Fibroblast of skin of right biceps (primary cell): ENCODE measurements at places on chromosomes 2 and 18.

GRCh38 chr2:208929139-208929864 lies 494.5 kb upstream of the MAP2 start:
- peak; percentile 18 for DNase-seq

- no peak for DNase-seq
Measured at GRCh38 chr2:17733599-17733998, 20.0 kb downstream of the SMC6 start.

DNA sequence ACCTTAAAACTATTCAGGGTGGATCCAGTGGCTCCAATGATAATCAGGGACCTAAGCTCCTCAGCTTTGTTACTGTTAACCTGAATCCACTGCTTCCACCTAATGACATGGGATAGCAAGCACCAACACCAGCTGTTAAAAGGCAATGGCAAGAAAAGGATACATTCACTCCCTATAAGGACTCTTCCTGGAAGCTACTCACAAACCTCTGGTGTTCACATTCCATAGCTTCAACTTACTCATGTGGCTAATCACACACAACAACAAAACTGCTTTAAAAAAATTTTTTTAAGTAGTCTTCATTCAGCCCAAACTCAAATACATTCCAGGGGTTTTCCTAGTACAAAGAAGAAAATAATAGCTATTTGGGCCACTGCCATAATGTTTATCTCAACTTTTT lies 24.5 kb downstream of the ROCK2 start:
- DNase-seq = peak; percentile 70

DNA sequence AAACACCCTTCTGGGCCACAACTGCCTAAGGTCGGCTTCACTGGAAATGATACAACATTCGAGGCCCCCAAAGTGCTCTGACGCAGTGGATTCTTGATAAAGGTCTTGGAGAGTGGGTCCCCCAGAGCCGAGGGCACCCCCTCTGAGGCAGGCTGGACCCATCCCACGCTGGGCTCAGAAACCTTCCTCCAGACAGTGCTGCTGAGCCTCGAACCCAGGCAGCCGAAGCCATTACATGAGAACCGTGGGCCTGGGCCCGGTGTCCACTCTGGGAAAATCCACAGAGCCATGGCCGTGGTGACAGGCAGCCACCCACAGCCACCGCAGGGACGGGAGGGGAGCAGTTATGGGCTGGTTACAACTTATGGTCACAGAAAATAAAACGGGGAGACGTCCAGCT lies 81.4 kb upstream of the ID2 start:
- no peak for DNase-seq

GRCh38 chr2:174669336-174669735 lies 71.7 kb upstream of the WIPF1 start:
- DNase-seq = no peak

GRCh38 chr2:58709687-58710354 lies 468.7 kb upstream of the FANCL start:
- DNase-seq = no peak

DNA sequence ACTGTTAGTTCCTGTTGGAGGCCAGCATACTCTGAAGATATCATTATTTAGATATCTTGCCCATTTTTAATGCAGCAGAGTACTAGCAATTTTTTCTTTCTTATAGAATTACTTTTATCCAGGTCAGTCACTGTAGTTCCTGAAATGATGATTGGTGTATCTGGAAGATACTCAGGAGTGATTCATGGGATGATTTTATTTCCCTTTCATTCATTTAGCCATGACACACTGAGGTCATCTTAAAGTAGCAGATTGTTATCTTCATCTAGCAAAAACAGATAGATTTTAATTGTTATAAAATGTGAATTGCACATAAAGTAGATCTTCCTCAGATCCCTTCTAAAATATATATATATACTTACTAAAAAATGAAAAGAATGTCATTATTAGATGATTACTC lies 109.1 kb downstream of the PIK3C3 start:
- peak; percentile 26 for DNase-seq

- DNase-seq = peak; percentile 39
Measured at GRCh38 chr18:45910405-45911023, 56.6 kb downstream of the EPG5 start.

DNA sequence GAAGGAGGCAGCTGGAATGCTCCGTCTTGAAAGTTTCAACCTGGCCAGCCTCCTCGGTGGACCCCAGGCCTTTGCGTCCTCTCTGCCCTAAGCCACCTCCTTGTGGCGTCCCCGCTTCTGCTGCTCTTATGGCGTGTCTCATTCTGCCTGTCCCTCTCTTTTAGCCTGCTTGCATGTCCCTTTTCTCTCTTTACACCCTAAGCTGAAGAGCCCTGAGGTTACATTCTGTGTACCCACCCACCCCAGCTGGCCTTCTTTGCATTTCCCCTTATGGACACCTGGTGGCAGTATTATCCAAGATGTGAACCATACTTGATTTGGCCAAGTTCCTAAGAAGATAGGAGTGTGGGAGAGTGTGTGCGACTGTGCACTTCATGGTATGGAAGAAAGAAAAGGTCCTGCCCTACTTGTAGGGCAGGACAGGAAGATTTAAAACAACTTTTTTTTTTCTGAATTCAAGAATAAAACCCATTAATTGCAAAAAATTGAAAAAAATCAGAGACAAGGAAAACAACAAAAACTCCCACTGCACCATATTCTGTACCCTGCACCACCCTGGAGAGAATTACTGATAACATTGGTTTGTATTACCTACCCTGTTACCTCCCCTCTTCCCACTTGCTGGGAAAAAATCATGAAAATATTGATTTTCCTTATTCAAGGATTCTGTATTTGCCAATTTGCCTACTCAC lies 77.4 kb downstream of the DYSF start:
- DNase-seq = peak; percentile 42

DNA sequence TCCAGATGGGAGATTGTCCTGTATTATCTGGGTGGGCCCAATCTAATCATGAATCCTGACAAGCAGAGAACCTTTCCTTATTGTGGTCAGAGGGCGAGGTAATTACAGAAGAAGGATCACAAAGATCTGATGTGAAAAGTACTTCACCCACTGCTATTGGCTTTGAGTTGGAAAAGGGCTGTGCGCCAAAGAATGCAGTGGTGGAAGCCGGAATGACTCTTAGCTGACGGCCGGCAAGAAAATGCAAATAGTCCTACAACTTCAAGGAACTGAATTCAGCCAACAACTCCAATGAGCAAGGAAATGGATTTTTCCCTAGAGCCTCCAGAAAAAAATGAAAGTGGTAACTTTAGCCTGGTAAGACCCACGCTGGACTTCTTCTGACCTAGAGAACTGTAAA lies 67.3 kb downstream of the CTNNA2 start:
- DNase-seq = no peak

- DNase-seq = no peak
Measured at GRCh38 chr2:43559391-43560230, 36.2 kb downstream of the THADA start.

- DNase-seq = no peak
Measured at GRCh38 chr2:32894119-32894728, 52.5 kb upstream of the LTBP1 start.

DNA sequence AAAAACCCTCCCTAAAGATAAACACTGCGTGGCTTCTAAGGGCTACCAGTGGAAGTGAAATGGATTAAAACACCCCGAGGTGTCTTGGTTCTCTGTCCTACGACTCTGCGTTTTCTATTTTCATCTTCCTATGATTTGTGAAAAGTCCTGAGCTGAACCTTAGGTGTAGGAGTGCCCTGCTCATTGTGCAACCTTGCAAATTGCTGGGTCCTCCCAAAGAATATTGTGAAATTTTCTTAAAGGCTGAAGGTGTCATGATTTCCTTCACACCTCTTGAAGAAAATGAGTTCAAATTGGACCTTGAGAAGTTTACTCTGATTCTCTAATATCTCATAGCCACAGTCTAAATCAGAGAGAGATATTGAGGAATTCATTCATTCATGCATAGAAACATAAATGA lies 1.8 kb upstream of the SLC19A3 start:
- no peak for DNase-seq

DNA sequence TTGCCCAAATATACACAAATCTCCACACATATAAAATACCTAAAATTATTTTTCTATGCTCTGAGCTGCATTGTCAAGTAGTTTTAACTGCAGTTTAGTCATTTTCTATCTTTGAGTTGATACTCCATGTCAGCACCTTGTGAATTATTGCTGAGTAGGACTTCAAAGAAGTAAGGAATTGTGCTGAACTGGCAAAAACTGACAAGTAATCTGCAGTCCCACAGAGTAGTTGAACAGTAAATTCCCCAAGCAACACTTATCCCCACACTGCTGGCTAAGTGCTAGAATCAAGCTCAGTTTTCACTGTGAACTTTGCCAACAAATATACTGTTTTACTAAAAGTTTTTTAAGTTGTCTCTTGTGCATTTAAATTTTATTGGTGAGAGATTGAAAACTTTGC lies 141.8 kb upstream of the ST6GAL2 start:
- peak; percentile 29 for DNase-seq

- DNase-seq = peak; percentile 67
Measured at GRCh38 chr2:224190936-224191270, 151.8 kb upstream of the SERPINE2 start.

- peak; percentile 68 for DNase-seq
Measured at GRCh38 chr2:216698895-216699294, 3.5 kb upstream of the IGFBP5 start.

GRCh38 chr2:217932803-217933616 lies 69.8 kb downstream of the TNS1 start:
- DNase-seq = peak; percentile 36

- no peak for DNase-seq
Measured at GRCh38 chr18:33676593-33676992, 98.6 kb downstream of the ASXL3 start.

DNA sequence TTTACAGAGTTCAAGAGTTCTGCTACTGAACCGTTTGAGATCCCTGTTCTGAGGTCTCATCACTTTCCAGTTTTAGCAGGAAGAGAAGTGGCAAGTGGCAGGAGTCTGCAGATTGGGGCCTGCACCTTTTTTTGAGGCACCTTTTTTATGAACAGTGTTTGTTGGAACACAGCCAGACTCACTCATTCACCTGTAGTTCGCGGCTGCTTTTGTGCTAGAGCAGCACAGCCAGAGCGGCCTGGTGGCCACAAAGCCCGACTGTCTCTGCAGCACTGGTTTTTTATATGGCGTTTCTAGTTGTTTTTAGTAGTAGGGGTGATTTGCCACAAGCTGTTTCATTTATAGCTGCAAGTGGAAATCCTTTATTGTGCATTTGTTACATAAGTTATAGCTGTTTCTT lies 8.6 kb downstream of the ACP1 start:
- DNase-seq = no peak

DNA sequence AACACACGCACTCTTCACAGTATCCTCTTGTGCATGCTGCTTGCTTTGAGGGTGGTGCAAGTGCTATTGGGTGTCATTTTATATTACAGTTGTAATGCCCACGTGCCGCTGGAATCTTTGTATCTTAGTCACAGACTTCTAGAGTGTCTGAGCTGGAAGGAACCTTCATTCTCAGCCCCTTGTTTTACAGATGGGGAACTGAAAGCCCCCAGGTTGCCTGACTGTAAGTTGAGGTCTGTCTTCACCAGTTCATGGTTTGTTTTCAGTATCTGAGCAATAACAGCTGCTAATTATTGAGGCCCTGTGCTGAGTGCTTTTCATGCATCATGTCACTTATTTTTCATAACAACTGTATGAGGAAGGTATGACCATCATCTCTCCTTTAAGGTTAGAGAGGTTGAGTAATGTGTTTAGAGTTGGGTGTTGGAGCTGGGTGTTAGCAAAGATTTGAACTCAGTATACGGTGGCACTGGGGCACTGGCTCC lies 77.0 kb downstream of the PRKCE start:
- no peak for DNase-seq

DNA sequence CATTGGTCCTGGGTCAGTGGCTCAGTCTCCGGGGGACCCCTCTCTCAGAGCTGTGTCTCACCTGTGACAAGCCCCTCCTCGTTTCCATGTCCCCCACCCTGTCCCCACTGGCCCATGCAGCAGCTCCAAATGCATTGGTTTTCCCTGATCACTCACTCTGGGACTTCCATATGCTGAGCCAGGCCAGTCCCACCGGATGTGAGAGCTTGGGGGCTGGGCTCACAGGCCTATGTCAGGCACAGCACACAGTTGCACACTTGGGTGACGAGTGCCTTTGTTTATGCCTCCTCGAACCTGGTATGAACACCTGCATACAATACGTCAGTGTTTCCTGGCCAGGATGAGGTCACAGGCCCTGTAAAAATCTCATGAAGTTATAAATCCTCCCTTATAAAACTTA lies 232.5 kb downstream of the TFCP2L1 start:
- DNase-seq = no peak

DNA sequence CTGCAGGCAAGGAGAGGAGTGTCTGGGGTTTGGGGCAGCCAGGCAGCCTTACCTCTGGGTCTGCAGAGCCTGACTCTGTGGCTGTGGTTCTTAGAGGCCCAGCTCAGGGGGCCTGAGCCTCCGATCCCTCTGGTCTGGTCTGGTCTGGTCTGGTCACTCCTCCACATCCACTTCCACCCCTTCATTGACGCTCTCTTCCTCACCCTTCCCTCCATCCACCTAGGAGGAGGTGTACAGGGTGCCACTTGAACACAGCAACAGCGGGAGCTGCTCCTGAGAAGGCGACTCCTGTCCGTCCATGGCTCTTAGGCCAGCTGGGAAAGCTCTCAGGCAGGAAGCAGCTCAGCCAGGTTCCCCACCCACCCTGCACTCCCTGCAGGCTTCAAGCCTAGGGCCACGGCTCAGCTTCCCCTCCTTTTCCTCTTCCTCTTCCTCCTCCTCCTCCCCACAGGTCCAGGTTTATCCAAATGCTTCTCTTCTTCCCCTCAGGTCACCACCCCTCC lies 16.9 kb downstream of the GPR55 start:
- no peak for DNase-seq

DNA sequence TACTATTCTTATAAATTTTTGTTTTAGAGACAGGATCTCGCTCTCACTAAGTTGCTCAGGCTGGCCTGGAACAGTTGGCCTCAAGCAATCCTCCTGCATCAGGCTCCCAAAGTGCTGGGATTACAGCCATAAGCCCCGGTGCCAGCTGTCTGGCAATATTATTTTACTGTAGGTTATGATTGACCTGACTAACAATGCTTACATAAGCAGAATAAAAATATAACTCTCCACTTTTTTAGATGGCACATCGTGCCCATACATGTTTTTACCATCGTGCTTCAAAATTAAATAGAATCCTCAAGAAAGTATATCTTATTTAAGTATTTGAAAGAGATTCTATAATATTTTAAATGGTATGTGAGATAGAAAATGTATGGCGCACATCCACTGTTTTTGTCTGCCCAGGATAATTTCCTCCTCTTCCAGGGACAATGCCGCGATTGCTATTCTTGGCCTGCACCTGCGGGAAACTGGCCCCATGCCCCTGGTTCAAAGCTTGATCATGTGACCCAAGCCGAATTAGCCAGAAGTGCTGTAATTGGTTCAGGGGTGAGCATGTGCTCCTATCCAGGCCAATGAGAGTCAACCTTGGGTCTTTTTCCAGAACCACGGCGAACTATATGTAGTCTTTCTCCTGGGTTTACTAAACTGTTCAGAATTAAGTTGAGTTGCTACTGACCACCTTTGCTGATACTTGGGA lies 38.3 kb upstream of the GREB1L start:
- DNase-seq = no peak

GRCh38 chr2:235709124-235709813 lies 215.4 kb downstream of the AGAP1 start:
- peak; percentile 65 for DNase-seq

GRCh38 chr2:220259662-220260061 lies 632.2 kb downstream of the SLC4A3 start:
- DNase-seq = no peak

- DNase-seq = no peak
Measured at GRCh38 chr2:200795028-200795440, 16.7 kb upstream of the BZW1 start.

GRCh38 chr2:20668871-20669475 lies 2.0 kb downstream of the GDF7 start:
- no peak for DNase-seq

- DNase-seq = peak; percentile 16
Measured at GRCh38 chr18:13302457-13303225, 84.1 kb downstream of the LDLRAD4 start.
